Cerebellum (tissue), 4 donors: ENCODE measurements at places on chromosomes 2 and 18. TPM values are rescaled to one million over a fixed set of nuclear protein-coding genes. Genes with fewer than 3 reads are reported as not detected.

- DNase-seq, result no peak
These were observed 17.2 kb downstream of the MIB1 start for GRCh38 chr18:21757833-21758232.

The SRD5A2 gene
- 0.18 TPM for total RNA-seq

The MPP4 gene
- 0.45 TPM for total RNA-seq

DNA sequence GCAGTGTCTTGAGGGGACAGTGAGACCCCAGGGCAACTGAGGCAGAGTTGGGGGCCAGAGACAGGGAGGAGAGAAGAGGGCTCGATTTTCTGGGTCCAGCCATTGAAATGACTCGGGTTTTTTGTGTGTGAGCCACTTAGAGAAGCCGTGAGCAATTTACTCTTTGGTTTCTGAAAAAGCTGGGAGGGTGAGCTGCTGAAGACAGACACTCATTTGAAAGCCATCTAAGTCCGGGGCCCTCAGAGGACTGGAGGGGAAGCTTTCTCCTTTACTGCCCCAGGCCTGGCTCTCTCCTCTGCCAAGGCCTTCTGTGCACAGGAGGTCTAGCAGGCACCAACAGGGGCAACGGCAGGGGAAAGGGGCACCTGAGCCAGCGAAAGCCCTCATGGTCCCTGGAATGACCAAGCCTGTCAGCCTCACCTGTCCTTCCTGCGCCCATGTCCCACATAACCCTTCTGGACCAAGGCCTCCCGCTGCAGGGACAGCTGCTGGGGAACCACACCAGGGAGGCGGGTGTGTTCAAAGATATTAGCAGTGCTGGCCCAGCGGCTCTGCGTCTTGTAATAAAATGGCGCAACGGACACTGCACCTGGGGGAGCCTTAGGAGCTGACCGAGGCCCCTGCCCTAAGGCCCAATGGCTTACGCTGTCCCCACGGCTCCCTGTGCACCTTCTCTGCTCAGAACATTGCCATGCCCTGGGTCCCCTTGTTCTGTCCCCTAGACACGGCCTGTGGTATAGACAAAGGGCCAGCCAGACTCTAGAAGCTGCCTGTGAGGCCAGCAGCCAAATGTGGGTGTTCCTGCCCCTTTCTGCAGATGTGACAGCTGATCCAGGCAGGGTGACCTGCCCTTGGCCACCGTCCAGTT is 45.8 kb downstream of the HS6ST1 start:
- no peak for DNase-seq

DNA sequence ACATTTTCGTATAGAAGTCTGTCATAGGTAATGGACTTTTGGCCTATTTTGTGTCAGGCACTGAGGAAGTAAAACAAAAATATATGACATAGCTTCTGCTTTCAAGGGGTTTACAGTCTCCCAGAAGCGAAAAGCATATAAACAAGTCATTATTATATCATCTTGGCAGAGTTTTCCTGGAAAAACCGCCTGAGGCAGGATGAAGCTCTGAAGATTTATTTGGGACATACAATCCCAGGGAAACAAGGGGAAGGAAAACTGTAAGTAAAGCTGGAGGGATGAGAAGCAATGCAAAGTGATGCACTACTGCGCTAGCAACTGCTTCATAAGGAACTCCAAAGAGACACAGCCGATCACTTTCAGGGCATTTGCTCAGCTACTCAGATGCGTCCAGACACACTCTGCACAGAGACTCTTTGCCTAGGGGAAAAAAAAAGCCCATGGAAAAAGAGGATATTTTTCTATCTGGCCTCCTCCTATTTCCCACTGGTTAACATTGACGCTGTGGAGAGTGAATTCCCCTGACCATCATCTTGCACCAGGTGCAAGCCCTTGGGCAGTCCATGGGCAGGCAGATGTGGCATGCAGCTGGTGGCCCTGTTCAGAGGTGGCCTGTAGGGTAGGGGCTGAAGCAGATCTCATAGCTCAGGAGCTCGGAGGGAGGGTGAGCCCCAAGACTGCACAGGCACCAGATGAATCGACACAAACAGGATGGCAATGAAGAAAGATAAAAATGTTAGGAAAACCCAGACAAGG is 158.1 kb downstream of the METTL4 start:
- DNase-seq, result no peak

The MAB21L4 gene
- not detected for total RNA-seq

The SLC9A4 gene
- not detected for total RNA-seq

DNA sequence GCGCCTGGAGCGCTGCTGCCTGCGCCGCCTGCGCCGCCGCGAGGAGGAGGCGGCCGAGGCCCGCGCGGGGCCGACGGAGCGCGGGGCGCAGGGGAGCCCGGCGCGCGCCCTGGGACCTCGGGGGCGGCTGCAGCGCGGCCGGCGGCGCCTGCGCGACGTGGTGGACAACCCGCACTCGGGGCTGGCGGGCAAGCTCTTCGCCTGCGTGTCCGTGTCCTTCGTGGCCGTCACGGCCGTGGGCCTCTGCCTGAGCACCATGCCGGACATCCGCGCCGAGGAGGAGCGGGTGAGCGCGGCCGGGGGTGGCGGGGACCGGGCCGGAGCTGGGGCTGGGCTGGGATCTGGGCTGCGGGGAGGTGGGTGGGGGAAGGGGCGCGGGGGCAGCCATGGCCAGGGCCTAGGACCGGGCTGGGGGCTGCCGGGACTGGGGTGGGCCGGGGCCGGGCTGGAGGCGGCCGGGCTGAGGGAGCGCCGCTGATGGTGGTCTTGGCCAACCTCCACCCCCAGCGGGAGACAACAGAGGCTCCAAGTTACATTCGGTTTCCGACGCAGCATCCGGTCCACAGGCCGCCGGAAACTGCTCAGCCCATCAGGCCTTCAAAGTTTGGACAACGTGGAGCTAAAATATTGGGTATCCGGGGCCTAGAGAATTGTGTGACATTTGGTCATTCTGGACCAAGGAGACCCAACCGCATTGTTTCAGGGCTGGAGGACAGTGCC is 66.4 kb downstream of the KCNG2 start:
- no peak for DNase-seq
